ENCODE measurements at places on chromosomes 12 and 14.

DNA sequence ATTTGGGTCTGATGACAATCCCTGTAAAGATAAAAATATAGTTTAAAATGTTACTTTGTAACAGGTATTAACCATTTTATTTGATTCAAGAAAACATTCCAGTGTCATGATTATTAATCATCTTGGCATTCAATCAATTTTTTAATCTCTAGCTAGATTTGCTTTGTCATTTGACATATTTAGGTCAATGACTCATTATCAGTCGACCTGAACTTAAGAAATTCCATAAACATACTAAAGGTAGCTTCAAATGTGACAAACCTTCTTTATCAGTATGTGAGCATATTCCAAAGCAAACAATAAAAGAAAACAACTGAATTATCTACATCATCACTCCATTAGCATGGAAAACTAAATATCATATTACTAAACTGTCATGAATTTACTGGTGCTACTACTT lies 50.8 kb upstream of the CDKL1 start:
- no peak for DNase-seq

DNA sequence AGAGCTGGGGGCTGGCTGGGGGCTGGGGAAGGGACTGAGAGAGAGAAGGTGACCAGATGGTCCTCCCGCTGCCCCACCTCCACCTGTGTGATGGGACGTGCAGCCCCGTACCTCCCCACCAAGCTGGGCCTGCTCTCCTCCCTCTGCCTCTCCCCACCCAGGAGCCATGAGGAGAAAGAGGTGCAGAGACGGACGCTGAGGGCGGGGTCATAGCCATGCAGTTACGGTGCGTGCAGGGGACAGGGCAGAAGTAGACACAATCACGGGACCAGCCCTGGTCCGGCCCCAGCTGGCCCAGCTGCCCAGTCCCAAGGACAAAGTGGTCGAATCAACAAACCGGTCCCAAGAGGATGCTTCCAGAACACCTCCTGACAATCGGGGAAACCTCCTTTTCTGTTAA lies 33.2 kb downstream of the RFLNA start:
- DNase-seq, result no peak

GRCh38 chr12:23008623-23009022 lies 383.7 kb downstream of the ETNK1 start:
- no peak for DNase-seq

GRCh38 chr12:113273053-113273725 lies 51.9 kb downstream of the TPCN1 start:
- no peak for DNase-seq

DNA sequence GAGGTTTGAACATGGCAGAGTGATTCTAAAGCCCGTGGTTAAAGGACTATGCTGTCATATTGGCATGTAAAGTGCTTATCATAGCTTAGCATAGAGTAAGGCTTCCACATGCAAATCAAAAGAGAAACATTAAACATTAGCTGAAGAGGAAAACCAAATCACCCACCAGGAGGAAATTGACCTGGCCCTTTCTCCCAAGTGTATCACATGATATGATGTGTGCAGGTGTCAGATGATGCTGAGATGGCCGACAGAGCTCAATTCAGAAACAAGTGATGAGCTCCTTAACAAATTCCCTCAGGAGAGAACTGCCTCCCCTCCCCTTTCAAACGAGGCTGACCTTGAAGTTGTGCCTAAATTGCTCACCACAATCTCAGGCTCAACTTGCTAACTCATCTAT lies 217.1 kb upstream of the BTG1 start:
- no peak for DNase-seq

- no peak for DNase-seq
Measured at GRCh38 chr14:61877035-61877390, 114.8 kb downstream of the SNAPC1 start.
